ENCODE measurements at places on chromosomes 1 and 21. TPM values are rescaled to one million over a fixed set of nuclear protein-coding genes. Genes with fewer than 3 reads are reported as not detected.

DNA sequence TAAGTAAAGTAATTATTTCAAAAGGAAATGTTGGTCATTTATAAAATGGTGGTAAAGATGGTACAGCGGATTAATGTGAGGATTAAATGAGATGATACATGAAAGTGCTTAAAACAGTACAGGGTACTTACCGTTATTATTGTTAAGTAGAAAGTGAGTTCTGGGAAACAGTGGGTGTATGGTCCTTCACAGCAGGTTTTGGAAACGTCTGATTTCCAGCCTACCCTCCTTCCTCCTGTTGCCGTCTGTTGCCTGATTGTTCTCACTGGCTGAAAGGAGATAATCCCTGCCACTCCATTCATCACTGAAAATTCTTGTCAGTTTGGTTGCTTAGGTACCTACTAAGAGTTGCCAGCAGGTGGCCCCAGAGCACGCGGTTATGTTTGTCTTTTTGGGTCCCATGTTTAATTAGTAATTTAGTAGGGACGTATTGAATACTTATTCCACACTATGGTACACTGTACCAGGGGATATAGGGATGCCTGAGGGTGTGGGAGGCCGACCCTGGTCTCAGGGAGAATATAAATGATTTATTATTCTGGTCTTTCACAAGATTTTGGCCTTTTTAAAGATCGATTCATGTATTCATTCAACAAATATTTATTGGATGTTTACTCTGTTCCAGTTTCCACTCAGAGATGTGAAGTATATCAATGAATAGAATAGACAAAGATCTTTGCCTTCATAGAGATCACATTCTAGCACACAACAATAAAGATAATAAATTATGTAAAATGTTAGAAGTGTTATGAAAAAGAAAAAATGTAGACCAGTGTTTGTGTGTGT lies 30.8 kb upstream of the RPTN start:
- DNase-seq, result peak; percentile 41

- no peak for DNase-seq
These were observed 27.3 kb downstream of the VANGL2 start for GRCh38 chr1:160427625-160428024.

DNA sequence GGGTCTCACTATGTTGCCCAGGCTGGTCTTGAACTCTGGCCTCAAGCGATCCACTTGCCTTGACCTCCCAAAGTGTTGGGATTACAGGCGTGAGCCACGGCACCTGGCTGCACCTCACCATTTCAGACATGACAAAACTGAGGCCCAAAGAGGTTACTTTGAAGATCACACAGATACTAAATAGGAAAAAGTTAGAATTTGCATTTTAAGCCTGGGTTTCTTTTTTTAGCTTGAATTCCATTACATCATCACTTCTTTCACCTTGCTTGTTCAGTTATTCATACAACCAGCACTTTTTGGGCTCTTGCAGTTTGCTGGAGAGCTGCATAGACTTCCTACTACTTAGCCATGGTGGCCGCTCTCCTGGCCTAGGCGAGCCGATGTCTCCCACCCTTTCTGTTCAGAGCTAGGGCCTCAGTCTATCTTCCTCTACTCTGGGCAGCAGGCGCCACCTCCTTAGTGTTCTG lies 16.3 kb upstream of the CD2 start:
- DNase-seq, result peak; percentile 44

GRCh38 chr1:65483993-65484754 lies 63.7 kb downstream of the LEPR start:
- no peak for DNase-seq

- no peak for DNase-seq
These were observed 21.8 kb downstream of the C1orf116 start for GRCh38 chr1:207010726-207011125.

GRCh38 chr1:235503403-235504121 lies 690 bp downstream of the B3GALNT2 start:
- no peak for DNase-seq

DNA sequence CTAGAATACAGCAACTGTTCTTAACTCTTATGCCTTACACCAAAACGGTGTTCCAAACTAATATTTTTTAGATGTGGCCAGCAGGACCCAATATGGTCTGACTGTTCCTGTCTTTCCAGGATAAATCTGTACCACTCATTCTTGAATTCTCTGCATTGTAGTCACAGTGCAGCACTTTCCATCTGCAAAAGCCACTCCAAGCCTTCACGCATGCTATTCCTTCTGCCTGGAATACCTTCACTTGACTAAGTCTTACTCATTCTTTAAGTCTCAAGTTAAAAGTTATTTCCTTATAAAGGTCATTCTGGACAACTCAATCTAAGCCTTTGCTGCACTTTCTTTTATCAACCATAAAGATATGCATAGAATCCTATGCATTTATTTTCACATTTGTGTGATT lies 1194.5 kb downstream of the PLA2G4A start:
- DNase-seq, result no peak

DNA sequence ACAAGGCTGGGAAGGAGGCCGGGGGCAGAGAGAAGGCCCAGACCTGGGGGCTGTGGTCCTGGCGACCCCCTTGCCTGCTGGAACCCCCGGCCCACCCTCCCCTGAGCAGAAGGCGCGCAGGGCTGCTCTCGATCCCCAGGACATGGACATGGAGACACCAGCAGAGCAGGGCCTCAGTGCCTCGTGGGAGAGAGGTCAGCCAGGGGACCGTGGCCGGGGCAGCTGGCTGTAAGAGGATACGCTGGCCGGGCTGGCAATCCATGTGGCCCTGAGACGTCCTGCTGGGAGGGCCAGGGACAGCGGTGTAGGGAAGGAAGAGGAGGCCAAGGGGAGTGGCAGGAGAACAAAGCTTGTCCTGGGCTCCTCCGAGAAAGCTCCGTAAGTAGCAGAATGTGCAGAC lies 132.2 kb downstream of the CASZ1 start:
- no peak for DNase-seq

GRCh38 chr1:33683913-33684312 lies 180.0 kb upstream of the HMGB4 start:
- DNase-seq, result no peak

GRCh38 chr1:153228491-153228890 lies 11.1 kb downstream of the PRR9 start:
- no peak for DNase-seq

GRCh38 chr1:233333086-233333485 lies 5.6 kb downstream of the MAP3K21 start:
- no peak for DNase-seq

DNA sequence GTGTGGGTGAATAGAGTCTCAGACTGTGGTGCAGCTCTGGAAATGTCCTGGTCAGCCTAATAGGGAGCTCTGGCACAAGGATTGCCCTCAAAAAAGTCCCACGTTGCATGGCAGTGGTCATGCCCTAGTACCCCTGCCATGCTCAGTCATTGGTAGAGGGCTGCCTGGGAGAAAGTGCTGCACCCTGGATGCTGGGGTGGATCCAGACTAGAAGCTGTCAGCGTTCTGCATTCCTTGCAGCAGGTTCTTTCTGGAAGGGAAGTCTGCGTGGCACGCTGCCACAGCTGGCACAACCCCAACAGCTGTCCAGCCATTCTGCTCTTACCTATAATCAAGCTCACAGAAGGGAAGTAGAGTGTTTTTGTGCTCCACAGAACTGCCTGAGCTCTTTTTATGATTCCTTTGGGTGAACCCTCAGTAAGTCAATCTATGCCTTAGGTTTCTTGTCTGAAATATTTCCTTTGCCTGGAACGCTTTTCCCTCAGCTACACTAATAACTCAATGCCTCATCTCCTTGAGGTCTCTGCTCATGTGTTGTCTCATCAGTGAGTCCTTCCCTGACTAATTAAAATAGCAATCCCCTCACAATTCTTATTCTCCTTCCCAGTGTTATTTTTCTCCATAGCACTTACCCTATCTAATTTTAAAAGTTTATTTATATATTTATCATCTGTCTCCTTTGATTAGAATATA lies 61.5 kb upstream of the JAK1 start:
- DNase-seq, result no peak

DNA sequence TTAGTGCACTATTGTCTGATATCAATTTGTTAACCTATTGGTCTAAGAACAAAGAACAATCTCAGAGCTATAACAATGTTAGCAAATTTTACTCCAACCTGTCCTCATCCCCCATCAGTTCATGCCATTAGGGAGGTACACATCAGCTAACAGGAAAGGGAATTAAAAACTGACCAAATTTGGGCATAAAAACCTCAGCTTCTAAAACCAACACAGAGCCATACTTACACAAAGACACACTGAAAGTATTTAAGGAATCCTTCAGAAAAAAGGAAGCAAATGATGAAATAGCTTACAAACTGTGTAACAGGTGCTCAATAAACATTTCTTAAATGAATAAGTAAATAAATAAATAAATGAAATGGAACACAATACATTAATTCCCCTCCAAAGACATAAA lies 89.2 kb downstream of the TTLL7 start:
- DNase-seq, result no peak

DNA sequence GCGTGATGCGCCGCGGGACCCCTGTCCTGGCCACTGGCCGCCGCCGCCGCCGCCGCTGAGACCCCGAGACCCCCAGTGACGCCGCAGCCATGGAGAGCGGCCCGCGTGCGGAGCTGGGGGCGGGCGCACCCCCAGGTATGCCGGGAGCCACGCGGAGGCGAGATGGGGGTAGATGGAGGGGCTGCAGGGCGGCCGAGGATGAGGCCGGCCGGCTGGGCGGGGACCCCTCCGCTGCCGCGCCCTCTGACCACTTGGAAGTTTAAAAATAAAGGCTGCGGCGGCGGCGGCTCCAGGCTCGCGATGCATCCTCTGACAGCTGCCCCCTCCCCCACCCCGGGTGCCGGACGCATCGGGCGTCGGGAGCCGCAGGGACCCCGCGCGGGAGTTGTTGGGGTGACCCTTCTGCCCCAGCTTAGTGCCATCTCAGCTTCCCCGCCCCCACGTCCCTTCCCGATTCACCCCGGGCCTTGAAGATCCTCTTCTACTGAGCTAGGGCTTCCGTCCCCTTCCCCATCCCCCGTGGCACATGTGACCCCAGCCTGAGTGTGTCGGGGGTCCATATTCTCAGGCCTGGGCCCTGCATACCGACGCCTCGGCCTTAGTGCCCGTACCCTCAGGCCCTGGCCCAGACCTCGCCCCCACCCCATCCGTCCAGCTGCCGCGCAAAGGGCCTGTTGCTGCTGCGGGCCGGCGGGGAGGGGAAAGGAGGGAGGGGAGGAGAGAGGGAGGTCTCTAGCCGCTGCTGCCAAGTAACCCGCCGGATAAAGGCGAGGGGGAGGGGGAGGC lies 562 bp downstream of the MAP7D1 start:
- DNase-seq, result peak; percentile 56

GRCh38 chr1:175830500-175830899 lies 87.1 kb upstream of the TNR start:
- DNase-seq, result no peak

GRCh38 chr1:42958488-42959319 lies at the start of gene SLC2A1:
SLC2A1 (minus strand) TSS chr1:42958868; CDS start chr1:42958651, 217 bp downstream.
- peak; percentile 93 for DNase-seq

- peak; percentile 13 for DNase-seq
These were observed 36.8 kb upstream of the RPF1 start for GRCh38 chr1:84442256-84442655.

DNA sequence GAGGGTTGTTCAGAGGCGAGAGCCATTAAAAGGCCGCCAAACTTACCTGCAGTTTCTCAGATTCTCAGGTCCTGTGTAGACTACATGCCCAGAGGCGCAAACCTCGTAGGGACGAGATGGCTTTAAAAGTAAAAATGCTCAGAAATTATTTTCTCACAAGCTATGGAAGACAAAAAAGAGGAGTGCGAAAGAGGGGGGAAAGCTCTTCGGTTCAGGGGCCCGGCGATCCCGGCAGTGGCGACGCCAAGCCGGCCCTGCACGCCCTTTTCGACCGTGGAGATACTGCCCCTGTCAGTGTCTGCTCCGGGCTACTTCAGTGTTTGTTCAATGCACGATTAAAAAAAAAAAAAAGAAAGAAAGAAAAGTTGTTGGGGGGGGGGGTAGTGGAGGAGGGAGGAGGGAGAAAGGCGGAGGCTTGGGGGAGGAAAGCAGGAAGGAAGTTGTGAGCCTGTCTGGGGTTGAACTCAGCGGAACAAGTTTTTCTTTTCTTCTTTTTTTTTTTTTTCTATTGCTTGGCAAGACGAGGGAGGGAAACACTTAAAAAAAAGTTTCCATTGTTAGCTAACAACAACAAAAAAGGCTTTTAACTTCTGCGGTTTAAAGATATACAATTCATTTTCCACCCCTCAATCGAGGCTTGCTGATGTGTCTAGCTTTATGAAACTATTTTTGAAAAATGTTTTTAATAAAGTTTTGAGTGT lies at the start of gene ITPKB:
TSS of gene ITPKB (minus strand) at position 288 of the 701 bp plus-strand sequence. CDS start 1,824 bp downstream, outside the sequence.
- DNase-seq, result peak; percentile 59

GRCh38 chr1:228305721-228306152 lies 97.9 kb downstream of the OBSCN start:
- no peak for DNase-seq

- no peak for DNase-seq
These were observed 658.5 kb downstream of the AJAP1 start for GRCh38 chr1:5312862-5313261.

GRCh38 chr1:54487571-54488050 lies 60.4 kb upstream of the ACOT11 start:
- no peak for DNase-seq

- no peak for DNase-seq
These were observed at the start of gene PTCH2 for GRCh38 chr1:44842862-44843655. PTCH2 (minus strand) TSS chr1:44843253; CDS start chr1:44842932, 321 bp downstream.

DNA sequence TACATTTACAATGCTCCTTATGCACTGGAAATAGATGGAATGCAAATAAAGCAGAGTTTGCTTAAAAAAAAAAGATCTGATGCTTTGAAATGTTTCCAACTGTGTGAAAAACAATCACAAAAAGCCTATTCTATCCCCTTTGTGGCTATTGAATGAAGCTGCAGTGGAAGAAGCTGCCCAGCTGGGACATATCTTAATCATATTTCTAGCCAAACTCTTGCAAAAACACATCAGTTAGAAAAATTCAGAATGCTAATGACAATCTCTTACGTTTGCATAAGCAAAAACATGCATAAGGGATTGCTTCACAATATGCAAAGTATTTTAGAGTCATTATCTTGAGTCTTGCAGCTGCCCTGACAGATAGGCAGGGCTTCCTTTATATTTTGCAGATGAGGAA lies 526.4 kb upstream of the USP24 start:
- no peak for DNase-seq

DNA sequence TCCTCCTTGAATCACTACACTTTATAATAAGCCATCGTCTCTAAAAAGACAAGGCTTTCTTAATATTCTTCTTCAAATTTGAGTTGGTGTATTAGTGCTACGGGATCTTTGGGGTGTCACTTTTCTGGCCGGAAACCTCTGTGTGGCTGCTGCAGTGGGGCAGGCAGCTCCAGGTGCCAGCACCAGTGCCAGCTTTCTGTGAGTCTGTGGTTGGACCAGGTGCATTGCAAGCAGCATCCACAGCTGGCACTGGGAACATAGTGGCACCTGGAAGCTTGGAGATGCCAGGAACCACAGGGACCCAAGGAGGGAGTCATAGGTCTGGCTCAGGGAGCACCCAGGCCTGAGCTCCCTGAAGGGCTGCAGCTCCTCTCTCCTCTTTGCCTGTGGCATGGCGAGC lies 111.8 kb upstream of the RUNX3 start:
- no peak for DNase-seq

- no peak for DNase-seq
These were observed 21.6 kb upstream of the CCDC27 start for GRCh38 chr1:3730543-3731247.

Gene AK5
- 0.39 TPM for total RNA-seq

Gene DDR2
- total RNA-seq, result 0.66 TPM

Gene FLVCR1
- 18.7 TPM for total RNA-seq

Gene SFN
- total RNA-seq, result 0.78 TPM

Gene THEM5
- not detected for total RNA-seq

Gene PGLYRP3
- total RNA-seq, result not detected
